Central memory CD8-positive, alpha-beta T cell (primary cell): ENCODE measurements at places on chromosomes 2 and 18.

DNA sequence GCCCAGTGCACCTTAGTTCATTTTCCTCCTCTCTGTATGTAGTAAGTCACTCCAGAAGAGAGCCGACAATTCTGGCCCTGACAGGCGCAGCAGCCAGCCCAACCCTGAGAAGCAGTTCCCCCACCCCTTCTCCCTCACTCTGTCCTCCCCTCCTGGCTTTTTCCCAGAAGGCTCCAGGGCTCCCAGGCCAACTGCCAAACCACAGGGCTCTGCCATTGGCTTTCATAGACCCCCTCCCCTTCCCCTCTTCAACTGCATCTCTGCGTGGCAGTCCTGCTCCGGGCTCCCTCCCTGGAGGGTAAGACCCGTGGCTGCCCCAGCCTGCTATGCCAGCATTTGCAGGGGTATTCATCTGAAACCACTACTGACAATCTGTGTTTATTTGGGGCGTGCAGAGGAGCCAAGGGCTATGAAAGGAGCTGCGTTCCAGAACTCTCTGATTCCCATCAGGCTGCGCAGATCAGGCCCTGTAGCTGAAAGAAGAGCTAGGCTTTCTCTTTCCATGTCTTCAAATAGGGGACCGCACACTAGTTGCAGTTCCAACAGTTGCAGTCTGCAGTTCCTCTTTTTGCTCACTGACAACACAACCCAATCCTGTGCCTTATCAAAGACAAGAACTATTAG lies 388.6 kb upstream of the TNP1 start:
- H3K27ac ChIP-seq = no peak overlapping the region
- H3K4me3 ChIP-seq = no peak overlapping the region
- H3K27me3 ChIP-seq = no peaks in the 10 kb centered on the region
- DNase-seq = no peak

DNA sequence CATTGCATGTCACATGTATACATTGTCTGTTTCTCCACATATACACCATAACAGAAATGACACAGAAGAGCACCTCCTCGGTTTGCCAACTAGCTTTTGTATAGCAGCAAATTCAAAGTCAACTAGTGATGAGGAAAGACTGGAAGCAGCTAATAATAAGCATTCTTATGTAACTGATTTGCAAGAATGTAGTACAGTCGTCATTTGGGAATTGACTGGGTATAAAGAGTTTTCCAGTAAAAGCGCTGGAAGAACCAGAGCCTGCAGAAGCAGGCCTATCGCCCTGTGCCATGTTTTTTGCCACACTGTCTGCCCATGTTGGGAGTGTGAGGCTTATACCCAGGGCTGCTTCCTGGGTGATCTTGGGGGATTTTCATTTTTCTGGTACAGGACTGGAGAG lies 310.6 kb downstream of the GBX2 start:
- H3K27me3 ChIP-seq = no peaks in the 10 kb centered on the region
- H3K36me3 ChIP-seq = no peaks in the 10 kb centered on the region
- DNase-seq = no peak
- H3K4me1 ChIP-seq = peaks cover under 1% of the 10 kb centered on the region

DNA sequence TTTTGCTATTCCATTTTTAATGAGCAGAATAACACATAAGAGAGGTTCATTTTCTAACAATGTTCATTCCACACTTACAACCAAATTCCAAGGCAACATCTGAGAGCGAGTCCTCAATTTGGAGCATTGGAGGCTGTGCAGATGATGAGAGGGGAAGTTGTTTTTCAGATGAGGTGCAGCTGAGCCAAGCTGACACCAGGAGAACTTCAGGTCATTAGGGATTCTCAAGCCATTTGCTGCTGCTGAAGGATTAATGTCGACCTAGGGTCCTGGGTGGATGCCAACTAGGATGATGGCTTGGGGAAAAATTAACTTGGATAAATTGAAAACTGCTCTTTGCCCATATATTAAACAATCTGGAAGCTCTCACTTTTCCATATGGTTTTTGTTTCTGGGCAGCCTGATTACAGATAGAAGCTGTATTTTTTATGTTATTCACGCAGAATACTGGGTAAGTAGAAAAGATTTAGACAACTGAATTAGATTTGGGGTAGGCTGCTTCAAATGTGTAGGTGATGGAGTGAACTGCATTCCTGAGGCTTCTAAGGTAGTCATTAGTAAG lies 206.4 kb upstream of the SLC39A10 start:
- H3K4me1 ChIP-seq = no peaks in the 10 kb centered on the region
- DNase-seq = no peak
- H3K27me3 ChIP-seq = no peaks in the 10 kb centered on the region
- no peaks in the 10 kb centered on the region for H3K36me3 ChIP-seq
- no peak overlapping the region for H3K27ac ChIP-seq
- no peak overlapping the region for H3K4me3 ChIP-seq

DNA sequence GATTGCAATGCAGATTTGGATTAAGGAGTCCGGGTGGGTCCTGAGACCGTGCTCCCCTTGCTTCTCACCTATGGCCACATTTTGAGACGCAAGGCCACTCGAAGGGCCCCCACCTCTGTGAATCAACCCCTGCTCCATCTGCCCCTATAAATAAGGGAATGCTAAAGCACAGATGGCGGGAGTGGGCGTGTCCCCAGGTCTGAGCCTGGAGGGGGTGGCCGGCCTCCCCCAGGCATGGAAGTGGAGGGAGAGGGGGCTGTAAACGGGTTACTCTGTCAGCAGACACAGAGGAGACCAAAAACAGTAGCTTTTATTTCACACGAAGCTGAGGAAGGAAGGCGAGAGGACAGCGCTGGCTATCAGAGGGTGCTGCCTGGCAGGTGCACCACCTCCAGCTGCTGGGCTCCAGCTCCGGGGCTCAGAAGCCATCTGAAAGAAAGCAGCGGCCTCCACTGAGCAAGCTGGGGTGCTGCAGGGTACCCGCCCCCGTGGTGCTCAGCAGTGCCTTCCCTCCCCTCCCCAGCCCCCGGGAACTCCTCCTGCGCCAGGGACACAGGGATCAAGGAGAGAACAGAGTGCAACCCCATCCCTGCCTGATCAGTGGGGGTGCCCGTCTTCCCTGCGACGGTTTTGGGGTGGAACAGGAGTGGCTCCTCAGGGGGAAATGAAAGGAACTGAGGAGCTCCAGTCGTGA lies 56.7 kb upstream of the RAB6C start:
- no peaks in the 10 kb centered on the region for H3K36me3 ChIP-seq
- H3K27me3 ChIP-seq = peaks cover 49% of the 10 kb centered on the region
- no peaks in the 10 kb centered on the region for H3K4me1 ChIP-seq
- H3K27ac ChIP-seq = no peak overlapping the region
- H3K4me3 ChIP-seq = no peak overlapping the region
- DNase-seq = no peak

DNA sequence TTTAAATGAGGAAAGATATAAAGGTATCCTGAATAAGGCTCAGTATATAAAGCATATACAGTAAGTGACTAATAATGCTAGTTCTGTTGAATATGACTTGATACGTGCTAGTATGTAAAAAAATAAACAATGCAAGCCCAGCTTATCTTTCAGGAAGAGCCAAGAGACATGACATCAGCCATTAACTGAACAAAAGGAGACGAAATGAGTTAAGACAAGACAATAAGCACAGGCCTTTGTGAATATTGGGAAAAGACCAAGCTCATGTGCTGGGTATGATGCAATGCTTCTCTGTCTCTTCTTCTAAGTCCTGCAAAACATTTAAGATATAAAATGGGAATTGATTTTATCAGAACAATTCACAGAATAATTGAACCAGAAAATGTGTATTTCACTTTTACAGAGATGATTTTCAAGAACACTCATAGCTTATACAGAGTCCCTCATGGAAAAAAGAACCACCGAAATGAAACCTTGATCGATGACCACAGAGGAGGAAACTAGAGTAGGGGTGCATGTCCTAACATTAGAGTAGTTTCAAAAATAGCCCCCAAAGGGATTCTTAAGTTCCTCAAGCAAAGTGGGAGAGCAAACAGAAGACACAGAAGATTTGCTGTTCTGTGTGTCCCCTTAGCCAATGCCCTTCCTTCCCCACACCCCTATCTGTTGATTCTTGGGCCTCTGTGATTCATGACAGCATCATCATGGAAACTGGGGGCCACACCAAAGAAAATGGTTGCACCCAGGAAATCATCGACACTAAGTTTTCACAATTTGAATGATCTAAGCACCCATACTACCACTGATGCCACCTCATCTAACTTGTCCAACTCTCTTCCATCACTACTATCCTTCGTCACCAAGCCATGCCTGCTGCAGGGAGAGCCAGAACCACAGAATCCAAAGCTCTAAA lies 68.0 kb upstream of the CRIM1 start:
- no peaks in the 10 kb centered on the region for H3K4me1 ChIP-seq
- H3K27me3 ChIP-seq = no peaks in the 10 kb centered on the region
- H3K36me3 ChIP-seq = no peaks in the 10 kb centered on the region

DNA sequence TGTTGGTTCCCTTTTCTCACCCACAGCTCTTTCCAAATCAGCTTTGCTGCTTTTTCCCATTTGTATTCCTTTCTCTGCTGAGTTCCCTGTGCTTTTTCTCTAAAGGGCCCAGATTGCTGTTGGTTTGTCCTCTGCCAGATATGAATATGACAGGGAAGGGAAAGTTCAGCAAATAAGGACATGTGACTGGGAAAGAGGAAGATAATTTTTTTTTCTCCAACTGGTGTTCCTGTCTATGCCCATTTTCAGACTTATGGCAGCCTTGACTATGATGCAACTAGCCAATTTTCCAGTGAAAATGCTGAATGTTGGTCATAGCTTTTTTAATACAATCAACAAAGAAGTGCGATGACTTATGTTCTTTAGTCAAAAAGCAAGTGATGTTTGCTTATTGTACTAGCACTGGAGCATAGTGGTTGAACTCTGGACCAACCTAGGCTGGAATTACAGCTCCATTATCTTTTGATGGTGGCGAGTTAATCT lies 7.7 kb downstream of the MDH1 start:
- H3K4me1 ChIP-seq = peaks cover 23% of the 10 kb centered on the region
- peaks cover 38% of the 10 kb centered on the region for H3K36me3 ChIP-seq
- H3K27ac ChIP-seq = no peak overlapping the region
- DNase-seq = no peak
- H3K27me3 ChIP-seq = no peaks in the 10 kb centered on the region

DNA sequence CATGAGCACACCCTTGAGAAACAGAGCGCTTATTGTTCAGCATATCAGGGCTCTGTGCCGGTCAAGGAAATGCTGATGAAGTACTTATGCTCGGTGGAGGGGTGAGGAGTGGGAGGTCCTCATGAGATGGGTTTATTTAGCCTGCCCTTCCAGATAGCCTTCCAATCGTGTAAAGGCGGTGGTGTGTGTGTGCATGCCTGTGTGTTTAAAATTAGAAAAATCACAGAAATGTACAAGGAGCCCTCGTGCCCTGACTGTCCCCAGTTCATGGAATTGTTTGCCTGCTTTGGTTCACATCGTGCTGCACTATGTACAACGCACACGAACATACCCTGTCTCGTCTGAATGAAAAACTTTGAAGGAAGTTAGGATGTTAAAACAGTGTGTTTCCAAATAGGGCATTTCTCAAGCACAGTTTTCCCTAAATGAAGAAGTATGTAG lies 158.6 kb downstream of the AQP4 start:
- no peak overlapping the region for H3K27ac ChIP-seq
- no peaks in the 10 kb centered on the region for H3K36me3 ChIP-seq
- DNase-seq = no peak
- H3K4me1 ChIP-seq = no peaks in the 10 kb centered on the region
